Suprapubic skin (tissue), 4 donors: ENCODE measurements at places on chromosomes 16 and 17. TPM values are rescaled to one million over a fixed set of nuclear protein-coding genes. Genes with fewer than 3 reads are reported as not detected.

KRTAP4-1 gene
- total RNA-seq: 16.7 TPM

DNA sequence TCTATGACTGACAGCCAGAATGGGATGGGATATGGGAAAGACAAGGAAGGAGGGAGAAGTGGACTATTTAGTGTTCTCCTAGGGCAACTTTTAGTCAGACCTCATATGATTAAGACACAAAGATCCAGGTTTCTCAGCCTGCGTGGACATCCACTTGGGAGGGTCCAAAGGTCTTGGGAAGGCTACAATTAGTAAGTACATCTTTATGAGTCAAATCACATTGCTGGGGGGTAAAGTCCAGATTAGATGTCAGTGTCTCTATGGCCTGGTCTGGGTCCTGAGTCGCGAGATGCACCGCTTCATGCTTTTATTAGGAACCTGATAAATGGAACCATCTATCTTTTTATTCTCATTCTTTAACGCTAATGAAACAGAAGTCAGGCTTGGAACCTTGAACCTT lies 378.4 kb upstream of the ASIC2 start:
- no peak overlapping the region for H3K27ac ChIP-seq
- peaks cover 17% of the 10 kb centered on the region for H3K4me1 ChIP-seq
- no peak overlapping the region for H3K4me3 ChIP-seq
- peaks cover 11% of the 10 kb centered on the region for H3K27me3 ChIP-seq
- DNase-seq: no peak

DNA sequence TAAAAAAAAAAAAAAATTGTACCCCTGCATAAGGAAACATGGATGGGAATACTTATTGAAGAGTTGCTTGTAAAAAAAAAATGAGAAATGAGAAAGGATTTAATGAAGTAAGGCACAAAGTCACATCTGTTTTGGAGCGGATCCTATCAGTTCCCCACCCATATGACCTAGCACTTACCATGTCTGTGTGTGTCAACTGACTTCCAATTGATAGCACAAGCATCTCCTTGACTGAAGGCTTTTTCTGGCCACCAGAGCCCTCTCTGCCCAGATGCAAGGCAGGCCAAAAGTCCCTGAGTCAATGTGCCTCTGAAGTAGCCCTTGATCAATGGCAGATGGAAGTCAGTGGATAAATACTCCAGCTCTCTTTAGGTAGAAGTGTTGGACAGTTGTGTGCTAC lies 13.4 kb upstream of the NLK start:
- no peaks in the 10 kb centered on the region for H3K36me3 ChIP-seq
- H3K27ac ChIP-seq: no peak overlapping the region
- no peak overlapping the region for H3K4me3 ChIP-seq

DNA sequence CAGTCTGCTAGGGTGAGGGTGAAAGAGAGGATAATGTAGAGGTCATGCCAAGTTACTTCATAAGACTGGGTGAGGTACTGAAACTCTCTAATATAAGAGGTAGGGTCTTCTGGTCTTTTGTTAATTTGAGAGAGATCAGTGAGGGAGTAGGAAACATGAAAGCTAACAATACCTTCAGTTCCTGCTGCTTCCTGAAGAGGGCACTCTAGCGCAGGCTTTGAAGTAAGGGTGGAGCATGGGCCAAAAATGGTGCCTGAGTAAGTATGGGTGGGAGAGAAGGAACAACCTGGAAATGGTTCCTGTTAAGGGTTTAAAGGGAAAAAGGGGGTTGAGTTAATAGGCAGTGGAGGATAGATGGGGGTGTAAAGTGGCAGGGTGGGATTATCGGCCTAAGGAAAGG lies 2449.5 kb downstream of the TP53TG3F start:
- no peaks in the 10 kb centered on the region for H3K27me3 ChIP-seq
- H3K27ac ChIP-seq: no peak overlapping the region
- DNase-seq: no peak
- no peaks in the 10 kb centered on the region for H3K36me3 ChIP-seq
- no peaks in the 10 kb centered on the region for H3K4me1 ChIP-seq
- H3K4me3 ChIP-seq: no peak overlapping the region

CCL4 gene
- total RNA-seq: not detected

DNA sequence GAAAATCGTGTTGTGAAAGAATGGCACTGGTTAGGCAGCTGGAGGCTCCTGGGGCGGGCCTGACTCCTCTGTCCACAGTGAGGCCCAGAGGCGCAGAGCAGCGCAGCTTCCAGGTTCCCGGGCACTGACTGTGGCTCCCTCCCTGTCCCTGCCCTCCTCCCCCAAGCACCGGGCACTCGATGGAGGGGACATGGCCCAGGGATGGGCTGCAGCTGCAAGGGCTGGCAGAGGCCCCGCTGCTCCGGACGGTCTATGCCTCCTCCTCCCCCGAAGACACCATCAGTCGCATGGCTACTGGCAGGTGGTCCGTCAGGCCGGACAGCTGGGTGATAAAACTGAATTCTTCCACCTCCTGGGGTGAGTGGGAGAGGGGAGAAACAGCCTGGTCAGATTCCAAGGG lies 50.1 kb downstream of the PRMT7 start:
- peaks cover 14% of the 10 kb centered on the region for H3K27me3 ChIP-seq
- peaks cover 41% of the 10 kb centered on the region for H3K4me1 ChIP-seq
- no peak overlapping the region for H3K4me3 ChIP-seq
- H3K27ac ChIP-seq: no peak overlapping the region
